ENCODE measurements at places on chromosomes 3 and 15.

DNA sequence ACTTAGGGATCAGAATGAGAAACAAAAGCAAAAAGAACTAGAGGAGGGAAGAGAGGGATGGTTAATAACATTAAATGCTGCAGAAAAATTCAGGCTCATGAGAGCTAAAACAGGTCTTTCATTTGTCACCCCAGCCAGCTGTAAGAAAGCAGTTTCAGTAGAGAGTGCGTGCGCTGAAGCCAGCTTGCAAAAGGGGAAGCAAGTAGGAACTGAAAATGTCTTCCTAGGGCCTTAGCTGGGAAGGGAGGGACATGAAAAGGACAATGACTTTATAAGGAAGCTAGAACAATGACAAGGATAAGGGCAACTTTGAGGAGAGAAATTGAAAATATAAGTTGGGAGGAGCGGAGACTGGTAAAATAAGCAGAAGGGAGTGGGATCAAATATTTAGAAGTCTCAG lies 3.1 kb downstream of the CIAO2A start:
- no peak for DNase-seq

GRCh38 chr3:178584722-178585380 lies 48.6 kb downstream of the KCNMB2 start:
- DNase-seq: peak; percentile 30

- peak; percentile 5 for DNase-seq
Measured at GRCh38 chr3:196639483-196640296, at the start of gene NRROS. Gene NRROS (plus strand): TSS chr3:196639694. CDS start chr3:196654540, 14,846 bp downstream.

DNA sequence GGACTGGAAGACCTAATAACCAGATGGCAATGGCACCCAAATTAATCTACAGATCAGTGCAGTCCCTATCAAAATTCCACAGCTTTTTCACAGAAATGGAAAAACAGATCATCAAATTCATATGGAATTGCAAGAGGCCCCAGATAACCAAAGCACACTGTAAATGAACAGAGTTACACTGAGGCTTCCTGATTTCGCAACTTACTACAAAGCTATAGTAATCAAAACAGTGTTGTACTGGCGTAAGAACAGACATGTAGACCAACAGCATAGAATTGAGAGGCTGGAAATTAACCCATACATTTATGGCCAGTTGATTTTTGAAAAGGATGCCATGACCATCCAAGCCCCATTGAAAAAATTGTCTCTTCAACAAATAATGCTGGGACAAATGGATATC lies 16.2 kb downstream of the XPC start:
- DNase-seq: no peak
